ENCODE measurements at places on chromosomes 16 and 17.
A peak's percentile ranks its signal among the peaks of the same experiment; 100 is the strongest.

DNA sequence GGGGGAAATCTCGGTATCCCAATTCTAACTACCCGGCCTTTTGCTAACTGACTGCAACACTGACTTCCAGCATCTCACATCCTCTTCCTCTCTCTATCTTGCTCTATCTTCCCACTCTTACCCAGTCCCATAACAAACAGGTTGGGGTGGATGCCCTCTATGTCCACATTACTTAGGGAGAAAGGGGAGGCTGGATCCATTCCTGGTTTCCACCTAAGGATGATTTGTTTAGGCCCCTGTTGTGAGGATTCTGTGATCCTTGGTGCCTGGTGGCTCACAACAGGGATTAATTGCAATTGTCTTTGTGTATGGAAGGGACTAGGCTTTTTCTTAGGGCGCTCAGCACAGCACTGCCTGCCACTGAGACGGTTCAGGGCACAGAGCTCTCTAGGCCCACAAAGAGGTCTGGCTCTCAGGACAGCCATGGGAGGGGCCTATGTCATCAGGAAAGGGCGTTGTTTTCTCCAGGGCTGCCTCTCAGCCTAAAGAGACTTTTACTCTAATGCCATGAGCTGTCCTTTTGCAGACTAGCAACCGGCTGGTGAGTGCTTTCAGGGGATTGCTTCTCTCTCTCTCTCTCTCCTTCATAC lies 612.1 kb upstream of the SALL1 start:
- DNase-seq, result no peak

GRCh38 chr17:73210002-73210678 lies 17.3 kb downstream of the COG1 start:
- peak; percentile 39 for DNase-seq

- DNase-seq, result no peak
These were observed 120.2 kb upstream of the CACNG3 start for GRCh38 chr16:24135624-24136565.

DNA sequence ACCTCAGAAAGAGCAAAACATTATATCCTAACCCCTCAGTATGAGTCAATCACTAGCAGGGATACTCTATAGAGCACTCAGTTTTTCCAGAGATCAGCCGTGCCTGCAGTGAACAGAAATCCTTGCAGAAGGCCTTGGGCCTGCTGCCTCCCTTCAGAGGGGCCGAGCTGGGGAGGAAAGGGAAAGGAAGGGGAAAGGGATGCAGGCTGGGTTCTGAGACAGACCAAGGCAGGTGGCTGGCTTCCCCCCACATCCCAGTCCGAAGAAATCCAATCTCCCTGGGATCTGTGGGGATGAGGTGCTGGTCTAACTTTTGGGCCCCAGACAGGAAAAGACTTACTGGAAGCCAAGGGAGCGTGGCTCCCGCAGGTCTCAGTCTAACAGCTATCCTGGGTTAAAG lies 25.3 kb downstream of the SRL start:
- no peak for DNase-seq

DNA sequence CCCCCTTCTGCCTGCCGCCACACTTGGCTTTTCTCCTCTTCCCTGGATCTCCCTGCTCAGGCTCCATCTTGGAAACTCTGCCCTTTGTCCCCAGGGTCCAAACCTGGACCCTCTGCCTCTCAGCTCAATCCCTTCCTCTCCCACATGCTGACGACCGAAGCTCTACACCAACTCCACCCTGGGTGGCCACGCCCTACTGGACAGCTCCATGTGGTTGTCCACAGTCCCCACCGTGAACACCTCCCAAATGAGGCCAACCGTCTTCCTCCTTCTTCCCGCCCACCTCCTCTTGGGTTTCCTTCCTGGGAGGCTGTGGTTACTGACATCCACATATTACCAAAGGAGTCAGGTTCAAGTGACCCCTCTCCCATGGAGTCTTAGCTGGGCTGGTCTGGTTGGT lies 22.6 kb upstream of the MLKL start:
- DNase-seq, result no peak

DNA sequence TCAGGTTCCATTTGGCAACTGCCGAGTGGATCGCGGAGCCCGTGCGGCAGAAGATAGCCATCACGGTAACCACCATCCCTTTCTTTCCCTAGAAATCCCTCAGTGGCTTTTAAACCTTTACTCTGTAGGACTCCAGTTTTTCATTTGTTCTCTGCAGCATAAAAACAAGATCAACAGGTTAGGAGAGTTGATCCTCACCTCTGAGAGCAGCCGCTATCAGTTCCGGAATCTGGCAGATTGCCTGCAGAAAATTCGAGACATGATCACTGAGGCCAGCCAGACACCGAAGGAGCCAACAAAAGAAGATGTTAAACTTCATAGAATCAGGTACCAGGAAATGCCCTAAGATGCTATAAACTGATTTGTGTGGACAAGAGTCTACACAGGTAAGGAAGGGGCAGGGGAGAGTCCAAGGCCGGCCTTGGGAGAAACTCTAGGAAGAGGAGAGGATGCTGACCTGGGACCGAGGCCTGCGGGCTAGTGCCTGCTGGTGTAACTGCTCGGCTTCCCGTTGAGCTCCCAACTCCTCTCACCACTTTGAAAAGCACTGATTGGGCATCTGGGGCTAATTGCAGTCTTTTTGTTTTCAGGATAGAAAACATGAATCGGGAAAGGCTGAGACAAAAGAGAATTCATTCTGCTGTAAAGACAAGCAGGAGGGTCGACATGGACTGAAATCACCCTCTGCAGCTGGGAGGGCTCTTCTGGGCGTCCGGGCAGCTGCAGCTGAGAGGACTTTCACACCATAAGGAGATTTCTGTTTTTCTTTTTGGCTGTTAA lies 8.1 kb downstream of the MRPL58 start:
- no peak for DNase-seq

GRCh38 chr16:8096211-8096610 lies 494.1 kb downstream of the TMEM114 start:
- no peak for DNase-seq

- DNase-seq, result no peak
These were observed 39.5 kb downstream of the MRC2 start for GRCh38 chr17:62666801-62667591.

GRCh38 chr17:79730769-79731483 lies at the start of gene ENPP7:
TSS of gene ENPP7 (plus strand) at chr17:79730943. CDS start at chr17:79731140, 197 bp downstream.
- DNase-seq, result no peak

DNA sequence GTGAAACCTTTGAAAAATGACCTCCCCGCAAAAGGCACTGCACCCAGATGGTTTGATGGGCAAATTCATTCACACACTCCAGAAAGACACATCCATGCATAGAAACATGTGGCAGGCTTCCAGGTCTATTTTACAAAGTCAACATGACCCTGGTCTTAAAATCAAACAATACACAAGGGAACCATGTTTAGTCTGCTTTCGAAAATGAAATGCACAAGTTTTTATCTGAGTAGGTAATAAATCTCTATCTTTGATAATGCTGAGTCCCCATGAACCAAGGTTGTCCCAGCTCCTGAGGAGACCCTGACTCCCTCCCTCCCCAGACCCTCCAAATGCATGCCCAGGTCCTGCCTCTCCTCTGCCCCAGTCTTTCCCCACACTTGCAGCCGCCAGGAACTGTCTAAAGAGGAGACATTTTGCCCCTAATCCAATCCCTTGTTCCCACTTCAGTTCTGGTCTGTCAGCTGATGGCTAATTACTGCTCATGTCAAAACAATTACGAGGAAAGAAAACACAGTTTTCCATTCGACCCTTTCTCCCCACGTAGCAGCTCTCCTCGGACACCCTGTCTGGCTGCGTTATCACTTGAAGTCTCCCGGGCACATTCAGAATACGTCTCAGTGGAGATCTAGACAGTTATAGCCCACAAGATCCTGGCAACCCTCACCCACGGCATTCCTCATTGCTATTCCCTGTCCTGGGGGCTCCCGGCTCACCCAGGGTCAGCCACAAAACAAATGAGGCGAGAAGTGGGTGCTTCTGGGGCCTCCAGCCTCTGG lies 68.8 kb upstream of the RCVRN start:
- no peak for DNase-seq

DNA sequence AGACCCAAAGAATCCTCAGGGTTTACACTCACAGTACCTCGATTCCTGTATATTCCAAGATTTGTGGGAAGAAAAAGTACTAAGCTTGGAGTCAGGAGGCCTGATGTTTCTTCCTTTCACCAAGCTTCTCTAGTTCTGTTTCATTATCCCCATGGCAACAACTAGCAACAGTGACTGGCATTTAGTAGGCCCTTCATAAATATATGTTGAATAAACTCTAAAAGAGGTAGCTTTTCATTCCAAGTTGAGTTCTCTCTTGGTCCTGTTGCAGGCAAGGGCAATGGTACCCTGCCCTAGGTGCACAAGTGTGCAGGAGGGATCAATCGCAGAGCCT lies 527 bp upstream of the UBE2Z start:
- DNase-seq, result peak; percentile 59

DNA sequence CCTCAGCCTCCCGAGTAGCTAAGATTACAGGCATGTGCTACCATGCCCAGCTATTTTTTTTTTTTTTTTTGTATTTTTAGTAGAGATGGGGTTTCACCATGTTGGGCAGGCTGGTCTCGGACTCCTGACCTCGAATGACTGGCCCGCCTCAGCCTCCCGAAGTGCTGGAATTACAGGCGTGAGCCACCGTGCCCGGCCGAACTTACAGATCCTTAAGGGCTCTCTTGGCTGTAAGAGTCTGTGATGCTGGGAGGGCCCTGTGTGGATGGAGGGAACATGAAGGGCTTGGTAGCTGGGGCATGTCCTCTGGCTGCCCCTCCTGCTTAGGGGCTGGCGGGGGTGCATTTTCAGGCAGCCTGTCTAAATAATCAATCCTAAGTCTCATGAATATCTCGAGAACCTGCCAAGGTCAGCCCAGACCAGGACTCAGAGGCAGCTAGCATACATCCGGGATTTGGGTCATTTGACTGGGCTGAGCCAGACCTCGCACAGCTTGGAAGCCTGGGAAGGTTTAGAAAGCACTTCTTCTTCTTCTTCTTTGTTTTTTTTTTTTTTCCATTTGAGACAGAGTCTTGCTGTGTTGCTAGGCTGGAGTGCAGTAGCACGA lies 17.1 kb downstream of the SPNS3 start:
- no peak for DNase-seq

DNA sequence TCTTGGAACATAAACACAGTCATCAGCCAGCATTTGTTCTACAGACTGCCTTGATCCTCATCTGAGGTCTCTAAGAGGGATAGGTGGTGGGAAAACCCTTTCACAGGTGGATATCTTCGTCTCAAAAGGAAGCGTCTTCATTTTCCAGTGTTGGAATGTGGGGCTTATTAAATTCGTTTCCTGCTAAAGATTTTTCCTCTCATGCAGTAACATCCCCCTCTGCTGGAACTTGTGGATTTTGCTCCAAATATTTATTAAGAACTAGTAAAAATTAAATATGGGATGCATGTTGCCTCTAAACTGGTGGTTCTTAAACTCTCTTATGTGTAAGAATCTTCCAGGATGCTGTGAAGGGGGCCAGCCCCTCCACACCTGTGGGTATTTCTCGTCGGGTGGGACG lies 20.1 kb upstream of the MLYCD start:
- DNase-seq, result peak; percentile 60

- no peak for DNase-seq
These were observed 1.9 kb downstream of the MSI2 start for GRCh38 chr17:57257895-57258851.

DNA sequence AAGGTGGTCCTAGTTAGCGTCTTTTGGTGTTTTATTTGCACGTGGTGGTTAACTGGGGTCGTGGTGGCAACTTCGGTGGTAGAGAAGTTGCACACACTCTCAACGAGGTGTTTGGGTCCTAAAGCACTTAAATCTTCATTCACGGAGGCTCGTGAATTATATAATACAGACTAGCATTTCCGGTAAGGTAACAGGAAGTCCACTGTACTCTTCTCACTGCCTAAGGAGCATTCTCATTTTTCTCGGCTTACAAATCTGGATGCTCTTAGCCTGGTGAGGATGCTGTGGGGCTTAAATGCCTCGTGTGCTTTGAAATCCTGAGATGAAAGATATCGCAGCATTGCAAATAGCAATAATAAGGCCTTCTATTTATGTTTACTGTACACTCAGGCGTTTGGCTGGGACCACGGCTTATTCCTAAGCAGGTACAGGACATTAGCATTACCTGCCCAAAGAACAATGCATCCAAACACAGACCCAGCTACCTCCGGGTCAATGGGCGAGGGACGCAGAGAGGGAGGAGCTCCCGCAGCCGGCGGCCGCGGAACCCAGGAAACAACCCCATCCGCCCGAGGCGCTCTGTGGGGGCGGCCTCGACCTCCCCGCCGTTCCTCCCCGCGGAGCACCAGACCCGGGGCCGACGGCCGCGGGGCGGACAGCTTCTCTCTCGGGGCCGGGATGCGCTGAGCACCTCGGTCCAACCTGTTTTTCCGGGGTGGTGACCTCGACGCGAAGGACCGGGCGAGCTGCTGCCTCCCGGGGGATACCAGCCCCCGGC lies 856 bp downstream of the DNAJA2 start:
- peak; percentile 27 for DNase-seq

DNA sequence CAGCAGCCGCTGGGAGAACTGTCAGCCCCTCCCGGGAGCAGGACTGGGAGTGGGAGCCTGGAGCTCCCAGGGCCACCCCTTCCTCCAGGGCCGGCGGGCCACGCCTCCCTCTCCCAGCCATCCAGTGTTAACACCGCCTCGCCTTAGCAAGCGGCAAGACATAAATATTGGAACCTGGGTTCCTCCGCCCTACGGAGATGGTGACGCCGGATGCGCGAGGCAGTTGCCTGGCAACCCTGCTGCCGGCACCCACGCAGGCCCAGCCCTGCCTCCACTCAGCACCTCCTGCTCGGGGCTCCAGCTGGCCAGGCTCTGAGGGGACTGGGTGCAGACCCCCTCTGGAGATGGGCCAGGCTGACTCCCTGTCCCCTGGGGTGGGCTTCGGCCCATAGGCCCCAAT lies 27.4 kb upstream of the CACNA1H start:
- DNase-seq, result peak; percentile 2

DNA sequence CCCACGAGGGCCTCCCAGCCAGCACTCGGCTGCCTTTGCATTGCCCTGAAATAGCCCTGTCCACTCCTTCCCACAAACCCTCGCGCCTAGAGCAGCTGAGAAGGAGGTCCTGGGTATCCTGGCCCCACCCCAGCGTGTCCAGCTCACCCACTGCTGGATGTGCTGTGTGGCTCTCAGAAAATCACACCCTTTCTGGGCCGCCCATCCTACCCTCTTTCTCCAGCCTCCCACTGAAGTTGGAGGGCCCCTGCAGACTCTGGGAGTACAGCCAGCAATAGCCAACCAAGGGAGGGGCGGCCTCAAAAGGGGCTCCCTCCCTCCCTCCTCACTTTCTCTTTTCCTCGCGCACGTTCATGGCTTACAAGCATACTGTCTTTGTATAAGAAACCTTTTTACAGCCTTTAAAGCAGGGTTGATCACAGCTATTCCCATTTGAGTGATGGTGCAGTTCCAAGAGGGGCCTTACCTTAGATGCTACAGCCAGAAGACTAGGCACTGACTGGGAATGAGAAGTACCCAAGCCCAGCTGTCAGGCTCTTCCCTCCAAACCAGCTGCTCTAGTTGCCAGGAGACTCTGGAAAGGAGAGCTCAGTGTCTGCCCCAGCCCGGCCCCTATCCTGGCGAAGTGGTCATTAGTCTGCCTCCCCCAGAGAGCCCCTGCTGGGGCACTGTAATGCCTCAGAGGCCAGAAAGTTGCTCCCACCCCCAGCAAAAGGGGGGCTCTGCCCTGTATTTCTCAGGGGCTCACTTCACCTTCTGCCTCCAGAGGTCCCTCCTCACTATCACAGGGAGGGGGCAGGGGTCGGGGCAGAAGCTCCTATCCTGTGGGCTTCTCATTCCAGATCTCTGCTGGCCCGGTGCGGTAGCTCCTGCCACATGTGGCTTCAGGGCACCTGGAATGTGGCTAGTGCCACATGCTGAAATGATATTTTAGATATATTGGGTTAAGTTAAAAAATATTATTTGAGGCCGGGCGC lies 38.1 kb downstream of the DCAKD start:
- no peak for DNase-seq
